ENCODE measurements at places on chromosomes 13 and 19. TPM values are rescaled to one million over a fixed set of nuclear protein-coding genes. Genes with fewer than 3 reads are reported as not detected.

DNA sequence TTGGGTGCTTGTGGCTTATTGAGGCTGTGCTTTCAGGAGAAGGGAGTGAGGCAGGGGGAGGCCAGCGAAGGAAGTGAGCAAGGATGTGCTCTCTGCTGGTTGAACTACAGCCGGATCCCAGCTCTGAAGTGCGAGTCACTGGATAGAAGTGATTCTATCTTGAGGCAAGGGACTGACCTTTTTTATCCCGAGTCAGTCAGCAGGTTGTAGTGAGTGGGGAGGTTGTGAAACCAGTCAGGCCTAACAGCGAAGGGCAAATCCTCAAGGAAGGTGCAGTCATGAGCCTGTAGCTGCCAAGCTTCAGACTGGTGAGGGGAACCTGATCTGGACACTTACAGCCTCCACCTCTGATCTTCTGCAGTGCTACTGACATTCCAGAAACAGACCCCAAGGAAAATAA lies 18.6 kb downstream of the SCEL start:
- peak; percentile 84 for DNase-seq

DNA sequence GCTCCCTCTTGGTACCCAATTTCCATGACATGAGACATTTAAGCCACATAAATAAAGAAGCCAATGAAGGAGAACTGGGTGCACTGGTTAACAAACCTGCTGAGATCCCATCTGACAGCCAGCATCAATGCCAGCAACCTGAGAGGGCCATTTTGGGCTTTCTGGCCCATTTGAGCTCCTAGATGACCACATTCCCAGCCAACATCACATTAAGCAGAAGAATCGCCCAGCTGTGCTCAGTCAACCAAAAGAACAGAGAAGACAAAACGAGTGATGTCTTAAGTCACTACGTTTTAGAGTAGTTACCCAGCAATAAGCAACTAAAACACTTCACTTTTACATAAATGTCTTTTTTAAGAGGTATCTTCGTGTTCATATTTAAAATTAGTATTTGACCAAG lies 21.9 kb downstream of the LCP1 start:
- no peak for DNase-seq

DNA sequence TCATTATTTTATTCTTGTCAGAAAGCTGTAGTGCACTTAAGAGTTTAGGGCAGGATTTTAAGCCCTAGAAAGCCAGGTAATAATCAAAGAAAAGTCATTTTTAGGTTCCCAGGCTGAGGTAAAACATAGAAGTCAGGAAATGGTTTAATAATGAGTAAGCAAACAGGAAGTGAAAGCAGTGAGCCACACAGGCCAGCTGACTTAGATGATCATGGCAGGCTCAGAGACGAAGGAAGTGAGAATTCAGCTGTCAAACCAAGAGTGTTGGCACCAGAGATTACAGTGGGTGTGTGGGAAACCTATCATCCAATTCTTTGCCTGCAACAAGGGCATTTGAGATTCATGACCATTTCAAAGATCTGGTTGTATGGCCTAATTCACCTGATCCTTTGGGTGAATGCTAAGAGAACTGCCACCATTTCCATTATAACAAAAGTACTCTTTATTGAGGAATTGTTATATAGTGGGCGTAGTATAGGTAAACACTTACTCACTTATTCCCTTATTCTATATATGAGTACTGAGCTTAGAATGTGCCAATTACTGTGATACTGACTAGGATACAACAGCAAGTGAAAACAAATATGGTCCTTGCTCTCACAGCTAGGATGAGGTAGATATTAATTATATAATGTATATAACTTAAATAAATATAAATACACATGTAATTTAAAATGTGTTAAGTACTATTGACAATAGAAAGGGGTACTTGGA lies 103.7 kb upstream of the EDNRB start:
- DNase-seq = peak; percentile 57

- peak; percentile 24 for DNase-seq
Observed at GRCh38 chr13:93045836-93046235, 180.8 kb upstream of the GPC6 start.

DNA sequence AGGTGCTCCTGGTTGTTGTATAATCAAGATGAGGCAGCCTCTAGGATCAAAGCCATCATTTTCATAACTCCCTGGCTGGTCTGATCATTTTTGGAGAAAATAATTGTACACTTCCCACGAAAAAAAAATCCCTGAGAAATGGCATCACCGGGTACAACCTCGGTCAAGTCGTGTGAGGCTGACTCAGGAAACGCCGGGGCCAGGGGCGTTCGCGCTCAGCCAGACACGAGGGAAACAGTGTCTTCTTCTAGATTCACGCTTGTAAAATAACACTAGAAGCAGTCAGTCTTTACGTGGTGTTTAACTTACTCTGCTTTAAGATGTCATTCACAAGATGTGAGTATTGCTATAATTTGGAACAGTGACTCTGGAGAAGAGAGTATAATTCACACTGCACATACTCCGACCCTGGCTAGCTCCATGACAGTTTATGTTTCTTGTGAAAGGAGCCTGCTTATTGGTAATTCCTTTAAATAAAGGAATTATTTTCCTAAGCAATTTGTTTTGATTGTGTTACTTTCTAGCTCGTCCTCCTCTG lies 109.0 kb upstream of the SOX1 start:
- no peak for DNase-seq

GRCh38 chr19:51055866-51056265 lies 9.0 kb downstream of the KLK13 start:
- DNase-seq = no peak

- DNase-seq = no peak
Observed at GRCh38 chr19:46000491-46001246, 5.4 kb downstream of the CCDC61 start.

GRCh38 chr19:7460562-7460966 lies 28.3 kb downstream of the PEX11G start:
- peak; percentile 61 for DNase-seq

DNA sequence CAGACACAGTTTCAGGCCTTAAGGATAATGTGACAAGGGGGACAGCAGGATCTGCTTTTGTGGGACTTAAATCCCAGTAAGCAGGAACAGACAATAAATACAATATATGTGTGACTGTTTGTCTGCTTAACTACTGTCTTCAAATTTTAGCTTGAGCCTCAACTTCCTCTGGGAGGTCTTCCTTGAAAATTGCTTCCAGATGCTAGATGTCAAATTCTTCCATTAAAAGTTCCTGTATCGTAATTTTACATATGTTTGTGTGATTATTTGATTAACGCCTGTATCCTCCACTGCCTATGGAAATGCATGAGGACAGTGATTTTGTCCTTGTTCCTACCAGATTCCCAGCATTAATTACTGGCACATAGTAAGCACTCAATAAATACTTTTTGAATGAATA lies 385.5 kb downstream of the NDFIP2 start:
- DNase-seq = no peak

GRCh38 chr13:110319774-110320509 lies 12.9 kb downstream of the COL4A2 start:
- peak; percentile 99 for DNase-seq

GRCh38 chr19:15293781-15294491 lies 38.4 kb downstream of the BRD4 start:
- no peak for DNase-seq

DNA sequence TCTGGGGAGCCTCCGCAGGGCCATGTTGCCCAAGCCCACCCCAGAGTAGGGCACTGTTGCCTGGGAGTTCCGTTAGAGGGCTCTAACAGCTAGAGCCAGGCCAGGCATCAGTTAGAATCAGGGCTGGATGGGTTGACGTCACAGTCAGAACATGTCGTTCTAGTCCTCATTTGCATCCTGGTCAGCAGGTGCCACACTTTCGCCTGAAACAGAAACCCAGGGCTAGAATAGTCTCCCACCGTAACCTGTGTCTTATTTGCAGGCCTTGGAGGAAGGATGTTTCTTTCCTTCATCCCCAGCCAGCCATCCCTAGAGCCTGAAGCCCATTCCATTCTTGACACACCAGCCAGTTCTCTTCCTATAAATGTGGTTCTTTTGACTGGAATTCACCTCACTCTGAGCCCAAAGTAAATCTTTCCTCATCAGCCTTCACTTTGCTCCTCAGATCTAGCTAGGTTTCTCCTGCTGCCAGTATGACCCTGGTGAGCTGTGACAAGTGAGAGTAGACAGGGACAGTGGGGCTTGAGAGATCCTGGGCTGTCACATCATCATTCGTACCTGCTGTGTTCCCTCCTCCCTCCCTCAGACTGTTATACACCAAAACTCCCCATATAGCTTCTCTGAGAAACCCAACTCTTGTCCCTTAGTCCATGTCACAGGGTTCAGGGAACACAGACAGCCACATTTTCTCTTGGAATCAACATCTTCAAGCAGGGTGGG lies 12.2 kb upstream of the CCDC97 start:
- no peak for DNase-seq

- no peak for DNase-seq
Observed at GRCh38 chr19:5963855-5964254, 14.1 kb downstream of the RANBP3 start.

DNA sequence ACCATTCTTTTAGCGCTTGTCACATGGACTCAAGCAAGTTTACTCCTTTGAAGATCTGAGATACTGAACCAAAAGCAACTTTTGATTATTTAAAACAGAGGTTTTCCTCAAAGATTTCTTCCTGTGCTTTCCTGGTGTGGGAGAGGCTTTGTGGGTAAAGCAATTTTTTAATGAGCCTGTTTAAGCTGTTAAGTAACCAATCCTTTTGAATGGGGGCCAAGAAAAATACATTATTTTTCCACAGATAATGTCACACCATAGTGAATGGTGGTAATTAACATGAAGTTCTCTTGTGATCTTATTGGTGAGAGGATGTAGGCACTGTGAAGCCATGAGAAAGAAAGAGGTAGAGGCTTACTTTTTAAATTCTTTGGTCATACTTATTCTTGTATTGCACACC lies 55.8 kb upstream of the OBI1 start:
- DNase-seq = no peak

DNA sequence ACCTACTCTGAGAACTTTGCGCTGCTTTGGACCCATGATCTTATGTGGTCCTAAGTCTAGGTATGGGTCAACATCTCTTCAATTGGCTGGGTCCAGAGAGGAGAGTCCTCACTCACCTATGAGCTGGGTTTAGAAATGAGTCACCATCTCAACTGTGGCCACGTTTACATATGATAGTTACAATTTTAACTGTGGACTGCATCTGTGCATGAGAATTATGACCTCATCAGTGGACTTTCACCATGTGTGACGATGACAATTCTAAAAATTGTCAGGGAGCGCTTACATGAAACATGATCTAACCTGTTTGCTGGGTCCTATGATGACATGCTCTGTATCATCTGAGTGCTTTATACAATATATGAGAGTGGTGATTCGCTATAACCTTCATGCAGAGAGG lies 12.7 kb upstream of the ZNF724 start:
- no peak for DNase-seq

DNA sequence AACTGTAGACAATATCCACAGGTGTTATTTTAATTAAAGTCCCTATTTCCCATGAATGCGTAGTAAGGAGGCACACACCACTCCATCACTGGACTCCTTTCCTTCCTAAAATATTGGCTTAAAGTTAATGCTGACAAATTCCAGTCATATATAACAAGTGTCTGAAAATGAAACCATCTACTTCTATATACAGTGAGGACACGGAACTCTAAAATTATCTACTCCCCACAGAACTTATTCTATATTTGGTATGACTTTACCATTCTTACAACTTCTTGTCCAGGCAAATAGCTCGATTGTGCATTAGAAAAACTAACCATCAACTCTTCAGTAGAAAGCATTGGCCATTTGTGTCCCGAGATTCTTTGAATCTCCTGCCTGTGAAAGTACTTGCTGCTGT lies 1560.2 kb downstream of the EFNB2 start:
- no peak for DNase-seq

DNA sequence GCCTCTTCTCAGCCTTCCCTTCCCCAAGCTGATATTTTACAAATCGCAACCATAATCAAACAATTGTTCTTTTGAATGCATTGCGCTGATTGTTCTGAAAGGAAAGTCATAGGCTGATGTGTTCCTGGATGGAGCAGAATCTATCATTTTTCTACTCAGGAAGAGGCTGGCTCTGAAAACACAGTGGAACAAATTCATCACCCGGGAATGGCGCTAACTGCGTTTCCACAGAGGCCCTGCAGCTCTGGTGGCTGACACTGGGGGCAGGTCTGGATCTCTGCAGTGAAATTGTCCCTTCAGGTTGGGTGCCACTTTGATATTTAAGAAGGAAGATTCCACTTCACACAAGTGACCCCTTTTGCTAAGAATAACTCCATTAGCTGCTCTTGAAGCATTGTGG lies 1060.8 kb downstream of the UQCRFS1 start:
- no peak for DNase-seq

GRCh38 chr13:100230769-100231149 lies 141.9 kb downstream of the PCCA start:
- no peak for DNase-seq

- no peak for DNase-seq
Observed at GRCh38 chr13:62510906-62511655, 1095.4 kb upstream of the PCDH20 start.

DNA sequence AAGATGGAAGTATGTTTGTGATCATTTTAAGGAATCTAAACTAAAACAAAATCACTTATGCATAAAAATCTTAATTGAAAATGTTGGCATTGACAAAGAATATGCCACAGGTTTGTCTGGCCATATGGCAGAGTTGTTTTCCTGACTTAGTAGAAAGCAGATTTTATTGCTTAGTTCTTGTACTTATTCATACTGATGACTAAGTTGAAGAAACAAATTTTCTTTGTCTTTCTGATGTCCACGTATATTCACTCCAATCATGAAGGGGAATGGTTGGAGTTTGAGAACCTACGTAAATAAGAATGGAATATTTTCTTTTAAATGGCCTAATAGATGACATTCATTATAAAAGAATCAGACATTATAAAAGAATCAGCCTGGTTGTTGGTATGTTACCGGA lies 8.0 kb upstream of the GPC6 start:
- DNase-seq = no peak

DNA sequence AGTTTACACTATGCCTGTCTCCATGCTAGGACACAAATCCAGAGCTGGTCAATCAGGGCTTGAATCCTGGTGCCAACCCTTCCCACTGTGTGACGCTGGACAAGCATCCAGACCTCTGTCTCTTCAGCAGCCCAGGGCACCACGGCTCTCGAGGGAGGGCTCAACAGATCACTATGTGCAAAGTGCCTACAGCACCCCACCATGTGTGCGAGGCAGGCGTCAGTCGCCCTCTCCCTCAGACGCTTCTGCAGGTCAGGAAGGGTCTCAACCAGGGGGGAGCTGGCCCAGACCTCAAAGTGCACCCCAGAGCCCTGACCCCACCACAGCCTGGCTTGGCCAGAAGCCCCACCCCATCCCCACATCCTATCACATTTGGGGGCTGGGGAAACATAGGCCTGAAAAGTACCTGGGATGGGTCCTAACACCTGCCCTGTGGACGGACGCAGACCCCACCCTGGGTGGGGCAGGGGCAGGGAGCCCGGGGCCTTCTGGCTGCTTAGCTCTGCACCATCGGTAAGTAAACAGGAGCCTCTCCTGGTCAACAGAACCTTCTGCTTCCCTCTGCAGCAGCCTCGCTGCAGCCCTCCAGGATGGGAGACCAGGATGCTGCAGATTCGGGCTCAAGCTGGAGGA lies 2.9 kb upstream of the C2CD4C start:
- DNase-seq = no peak

- DNase-seq = no peak
Observed at GRCh38 chr19:1387684-1388636, 4.3 kb downstream of the NDUFS7 start.

Gene PSG5
- 8.4 TPM for total RNA-seq

Gene ZNF69
- 43.7 TPM for total RNA-seq

Gene KLK12
- not detected for total RNA-seq

Gene KLK11
- not detected for total RNA-seq

Gene IFNL1
- not detected for total RNA-seq

Gene ERICH6B
- total RNA-seq = not detected

Data from renal cortical epithelial cell (primary cell).